Upper lobe of left lung (tissue), 6 donors: ENCODE measurements at places on chromosomes 7 and 10. TPM values are rescaled to one million over a fixed set of nuclear protein-coding genes. Genes with fewer than 3 reads are reported as not detected.

SEMA3A gene
- 2.4 TPM for total RNA-seq

TBRG4 gene
- 54.3 TPM for total RNA-seq

CPA2 gene
- not detected for total RNA-seq

ADAM8 gene
- 48.7 TPM for total RNA-seq

SP8 gene
- total RNA-seq: not detected

ADCYAP1R1 gene
- 1.3 TPM for total RNA-seq

SPDYE6 gene
- total RNA-seq: not detected

FRAT1 gene
- 10.2 TPM for total RNA-seq

MYL7 gene
- not detected for total RNA-seq

C10orf71 gene
- not detected for total RNA-seq

HIP1 gene
- 53.8 TPM for total RNA-seq

WNT8B gene
- total RNA-seq: not detected

- H3K4me3 ChIP-seq: peak overlapping the region; percentile 59
- H3K27ac ChIP-seq: peak overlapping the region; percentile 92
- DNase-seq: peak; percentile 93
- H3K36me3 ChIP-seq: peaks cover 7% of the 10 kb centered on the region
Observed at GRCh38 chr10:103661198-103661950, 167.9 kb downstream of the NEURL1 start.

- DNase-seq: no peak
- H3K27me3 ChIP-seq: no peaks in the 10 kb centered on the region
- H3K27ac ChIP-seq: no peak overlapping the region
Observed at GRCh38 chr7:159118197-159118595, 26.5 kb downstream of the VIPR2 start.

- no peaks in the 10 kb centered on the region for H3K27me3 ChIP-seq
- no peak for DNase-seq
- H3K4me3 ChIP-seq: no peak overlapping the region
- no peaks in the 10 kb centered on the region for H3K36me3 ChIP-seq
Observed at GRCh38 chr10:93412801-93413200, 69.3 kb downstream of the MYOF start.

- no peaks in the 10 kb centered on the region for H3K36me3 ChIP-seq
- H3K4me3 ChIP-seq: no peak overlapping the region
- no peak overlapping the region for H3K27ac ChIP-seq
- no peaks in the 10 kb centered on the region for H3K27me3 ChIP-seq
Observed at GRCh38 chr7:129607471-129608120, 3.9 kb upstream of the NRF1 start.

DNA sequence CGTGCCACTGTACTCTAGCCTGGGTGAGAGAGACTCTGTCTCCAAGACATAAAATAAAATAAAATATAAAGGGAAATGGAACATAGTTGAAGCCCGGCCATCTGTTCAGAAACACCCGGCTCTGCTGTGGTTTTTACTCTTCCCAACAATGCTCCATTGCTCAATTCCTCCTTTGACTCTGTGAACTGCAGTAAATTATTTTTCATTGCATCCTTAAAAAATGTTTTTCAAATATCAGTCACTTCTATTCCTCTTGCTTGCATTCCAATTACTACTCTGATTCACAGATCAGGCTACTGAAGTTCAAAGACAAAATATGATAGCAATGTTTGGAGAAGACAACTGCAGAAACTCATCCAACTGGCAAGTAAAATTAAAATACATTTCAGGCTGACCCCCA lies 983.0 kb downstream of the SORCS1 start:
- no peaks in the 10 kb centered on the region for H3K36me3 ChIP-seq
- no peak overlapping the region for H3K4me3 ChIP-seq
- H3K27me3 ChIP-seq: no peaks in the 10 kb centered on the region
- H3K27ac ChIP-seq: no peak overlapping the region
- H3K4me1 ChIP-seq: no peaks in the 10 kb centered on the region
- DNase-seq: no peak

DNA sequence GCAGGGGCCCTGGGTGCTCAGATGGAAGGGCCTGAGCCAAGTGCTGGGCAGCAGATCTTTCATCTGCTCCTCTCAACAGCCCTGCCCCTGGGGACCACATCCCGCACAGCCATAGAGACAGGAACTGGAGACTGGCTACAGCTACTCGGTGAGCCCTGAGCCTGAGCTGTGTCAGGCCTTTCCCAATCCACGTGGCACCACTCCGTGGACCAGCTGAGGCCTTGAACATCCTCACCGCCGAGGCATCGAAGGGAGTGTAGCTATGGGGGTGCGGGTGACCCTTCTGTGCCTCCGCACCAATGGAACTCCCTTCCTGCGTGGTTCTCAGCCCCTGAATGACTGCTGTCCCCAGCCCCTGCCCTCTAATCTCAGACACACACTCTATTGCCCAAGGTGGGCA lies 362.7 kb upstream of the SHH start:
- H3K36me3 ChIP-seq: no peaks in the 10 kb centered on the region
- no peak overlapping the region for H3K27ac ChIP-seq
- no peaks in the 10 kb centered on the region for H3K27me3 ChIP-seq
- no peaks in the 10 kb centered on the region for H3K4me1 ChIP-seq
- peak; percentile 23 for DNase-seq
- no peak overlapping the region for H3K4me3 ChIP-seq

DNA sequence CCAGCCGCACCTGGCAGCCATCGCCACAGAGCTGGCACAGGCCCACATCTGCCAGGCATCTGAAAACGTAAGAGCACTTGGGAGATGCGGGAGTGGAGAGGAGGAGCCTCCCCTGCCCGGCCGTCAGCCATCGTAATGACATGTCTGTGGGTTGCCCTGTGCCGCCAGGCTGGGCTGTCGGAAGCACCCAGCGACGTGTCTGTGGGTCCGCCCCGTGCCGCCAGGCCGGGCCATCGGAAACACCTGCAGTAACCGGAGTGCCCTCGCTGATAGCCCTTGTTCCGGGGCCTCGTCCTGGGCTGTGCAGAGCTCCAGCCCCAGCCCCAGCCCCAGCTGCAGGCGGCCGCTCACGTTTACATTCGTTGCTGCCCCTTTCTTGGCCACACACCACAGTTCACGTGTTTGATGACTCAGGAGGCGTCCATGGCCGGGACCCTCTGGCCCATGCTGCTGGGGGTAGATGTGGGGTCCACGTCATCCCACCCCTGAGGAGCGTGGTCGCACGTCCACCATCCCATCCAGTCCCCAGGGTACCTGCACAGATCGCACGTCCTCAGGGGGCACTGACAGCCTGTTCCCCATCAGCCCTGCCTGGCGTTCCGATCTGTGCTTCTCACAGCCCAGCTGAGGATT lies 30.0 kb upstream of the PRKAR1B start:
- H3K27me3 ChIP-seq: no peaks in the 10 kb centered on the region
- DNase-seq: no peak
- H3K4me1 ChIP-seq: peaks cover 11% of the 10 kb centered on the region
- H3K4me3 ChIP-seq: no peak overlapping the region
- no peak overlapping the region for H3K27ac ChIP-seq

DNA sequence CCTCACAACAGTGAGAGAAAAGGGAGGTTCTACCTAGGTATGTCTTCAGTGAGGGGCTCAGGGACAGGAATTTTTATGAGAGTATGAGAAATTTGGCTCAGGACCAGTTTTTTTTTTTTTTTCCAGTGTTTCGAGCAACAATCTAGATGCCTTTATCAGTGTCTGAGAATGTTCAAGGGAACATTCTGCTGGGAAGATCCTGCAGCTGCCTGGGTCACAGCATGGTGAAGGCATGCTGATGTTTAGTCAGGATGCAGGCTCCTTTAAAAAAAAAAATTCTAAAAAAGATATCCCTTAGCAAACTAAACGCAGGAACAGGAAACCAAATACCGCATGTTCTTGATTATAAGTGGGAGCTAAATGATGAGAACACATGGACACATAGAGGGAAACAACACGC lies 31.0 kb downstream of the SBDS start:
- DNase-seq: no peak
- H3K36me3 ChIP-seq: no peaks in the 10 kb centered on the region
- no peaks in the 10 kb centered on the region for H3K4me1 ChIP-seq
- H3K27me3 ChIP-seq: no peaks in the 10 kb centered on the region

DNA sequence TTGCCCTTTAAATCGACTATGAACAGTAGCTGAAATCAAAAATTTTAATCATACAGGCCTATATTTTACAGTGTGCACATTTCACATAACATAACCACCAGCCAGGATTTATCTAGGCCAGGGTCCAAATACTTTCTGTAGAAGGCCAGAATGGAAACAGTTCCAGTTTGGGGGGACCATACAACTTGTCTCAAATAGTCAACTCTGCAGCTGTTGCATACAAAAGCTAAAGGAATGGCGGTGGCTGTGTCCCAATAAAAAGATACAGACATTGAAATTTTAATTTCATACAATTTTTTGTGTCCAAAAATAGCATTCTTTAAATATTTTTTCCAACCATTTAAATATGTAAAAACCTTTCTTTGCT lies 742 bp upstream of the TYSND1 start:
- peaks cover 10% of the 10 kb centered on the region for H3K36me3 ChIP-seq
- peaks cover 19% of the 10 kb centered on the region for H3K4me1 ChIP-seq
- no peaks in the 10 kb centered on the region for H3K27me3 ChIP-seq

GRCh38 chr7:139725077-139725476 lies 52.7 kb downstream of the HIPK2 start:
- DNase-seq: peak; percentile 21
- no peaks in the 10 kb centered on the region for H3K36me3 ChIP-seq
- H3K27me3 ChIP-seq: no peaks in the 10 kb centered on the region
- peak overlapping the region; percentile 83 for H3K27ac ChIP-seq

- no peak overlapping the region for H3K4me3 ChIP-seq
- H3K27me3 ChIP-seq: no peaks in the 10 kb centered on the region
- H3K36me3 ChIP-seq: no peaks in the 10 kb centered on the region
Observed at GRCh38 chr7:27091105-27091504, 4.7 kb downstream of the HOXA1 start.

DNA sequence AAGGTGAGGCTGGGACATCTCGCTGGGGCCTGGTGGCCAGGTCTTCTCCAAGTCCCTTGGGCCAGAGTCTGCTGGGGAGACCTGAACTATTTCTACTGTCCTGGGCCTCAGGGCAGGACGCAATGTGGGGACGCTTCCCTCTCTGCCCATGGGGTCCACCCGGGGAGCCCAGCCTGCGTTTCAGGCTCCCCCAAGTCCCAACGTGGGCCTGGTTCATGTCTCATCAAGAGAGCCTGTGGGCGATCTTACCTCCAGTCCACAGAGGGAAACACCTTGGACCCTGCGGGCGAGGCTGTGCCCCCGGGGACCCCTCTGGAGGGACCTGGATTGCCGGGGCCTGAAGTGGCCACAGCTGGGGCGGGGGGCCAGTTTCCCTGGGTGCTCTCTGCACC lies 91.7 kb downstream of the DNAJB6 start:
- DNase-seq: no peak
- H3K27me3 ChIP-seq: no peaks in the 10 kb centered on the region
- H3K4me3 ChIP-seq: no peak overlapping the region

DNA sequence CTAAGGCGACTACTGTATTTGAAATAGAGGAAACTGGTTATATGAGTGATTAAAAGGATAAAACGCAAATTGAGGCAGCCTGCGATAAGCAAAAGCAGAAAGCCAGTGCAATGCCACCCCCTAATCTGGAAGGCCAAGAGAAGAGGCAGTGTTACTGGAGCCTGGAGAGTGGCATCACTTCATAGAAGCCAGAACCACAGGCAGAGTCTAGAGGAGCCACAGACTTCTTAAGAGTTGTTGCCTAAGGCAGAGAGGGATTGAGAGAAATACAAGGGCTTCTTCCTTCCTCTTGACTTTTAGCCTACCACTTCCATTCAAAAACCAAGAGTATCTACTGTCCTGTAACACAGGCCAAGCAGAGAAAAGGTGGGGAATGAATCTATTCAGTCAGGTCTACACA lies 94.9 kb upstream of the SKAP2 start:
- DNase-seq: no peak
- H3K4me1 ChIP-seq: no peaks in the 10 kb centered on the region
- no peak overlapping the region for H3K4me3 ChIP-seq
- H3K36me3 ChIP-seq: no peaks in the 10 kb centered on the region

DNA sequence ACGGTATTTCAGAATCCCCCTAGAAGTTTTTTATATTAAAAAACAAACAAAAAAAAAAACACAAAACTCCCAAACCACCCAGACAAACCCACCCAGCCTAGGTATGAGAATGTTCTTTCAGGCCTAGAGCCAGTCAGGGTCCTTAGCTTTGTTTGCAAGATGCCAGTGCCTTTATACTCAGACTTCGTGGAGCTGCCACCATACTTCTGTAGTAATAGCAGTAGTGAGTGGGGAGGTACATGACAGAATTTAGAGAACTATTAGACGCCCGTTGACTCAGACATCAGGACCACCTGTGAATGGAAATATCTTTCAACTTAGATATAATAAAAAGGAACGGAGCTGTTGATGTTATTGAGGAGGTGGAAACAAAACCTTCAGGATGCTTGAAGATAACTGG lies 138.2 kb upstream of the MKLN1 start:
- no peak overlapping the region for H3K27ac ChIP-seq
- no peak for DNase-seq
- peaks cover 7% of the 10 kb centered on the region for H3K4me1 ChIP-seq
- H3K4me3 ChIP-seq: no peak overlapping the region

GRCh38 chr7:7693881-7694280 lies 24.5 kb downstream of the RPA3 start:
- no peaks in the 10 kb centered on the region for H3K36me3 ChIP-seq
- H3K27ac ChIP-seq: no peak overlapping the region
- peaks cover 11% of the 10 kb centered on the region for H3K4me1 ChIP-seq
- no peaks in the 10 kb centered on the region for H3K27me3 ChIP-seq

- no peak overlapping the region for H3K27ac ChIP-seq
- no peaks in the 10 kb centered on the region for H3K27me3 ChIP-seq
- H3K4me1 ChIP-seq: no peaks in the 10 kb centered on the region
Observed at GRCh38 chr7:20574784-20575720, 40.4 kb upstream of the ABCB5 start.

GRCh38 chr7:7969306-7970236 lies 975 bp downstream of the GLCCI1 start:
- H3K27me3 ChIP-seq: no peaks in the 10 kb centered on the region
- H3K36me3 ChIP-seq: no peaks in the 10 kb centered on the region
- DNase-seq: peak; percentile 33
- peak overlapping the region; percentile 98 for H3K4me3 ChIP-seq

DNA sequence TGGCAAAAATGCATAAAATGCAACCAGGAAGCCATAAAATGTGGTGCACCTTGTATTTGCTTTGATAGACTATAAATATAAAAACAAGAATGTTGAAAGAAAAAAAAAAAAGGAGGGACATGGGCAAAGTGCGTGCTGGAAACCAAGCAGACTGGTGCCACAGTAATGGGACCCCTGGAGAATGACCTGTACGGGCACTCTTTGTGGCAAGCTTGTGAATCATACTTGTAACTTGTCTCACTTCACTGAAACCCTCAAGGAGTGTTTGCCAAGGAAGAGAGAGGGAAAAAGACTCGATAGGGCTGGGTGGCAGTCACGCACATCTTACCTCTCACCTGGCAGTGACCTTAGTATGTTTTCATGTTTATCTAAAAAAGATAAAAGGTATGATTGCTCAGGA lies 1183.6 kb downstream of the GATA3 start:
- no peak for DNase-seq
- no peaks in the 10 kb centered on the region for H3K36me3 ChIP-seq
- H3K27me3 ChIP-seq: no peaks in the 10 kb centered on the region

- no peak for DNase-seq
- no peak overlapping the region for H3K27ac ChIP-seq
- H3K36me3 ChIP-seq: no peaks in the 10 kb centered on the region
- peaks cover 8% of the 10 kb centered on the region for H3K4me1 ChIP-seq
- no peak overlapping the region for H3K4me3 ChIP-seq
Observed at GRCh38 chr7:3300221-3300650, 816 bp upstream of the SDK1 start.

- H3K27ac ChIP-seq: no peak overlapping the region
- H3K4me3 ChIP-seq: no peak overlapping the region
- H3K36me3 ChIP-seq: no peaks in the 10 kb centered on the region
- DNase-seq: no peak
Observed at GRCh38 chr7:135717693-135718092, 10.3 kb downstream of the SLC13A4 start.
